SK-N-MC (cell line): ENCODE measurements at places on chromosomes 12 and 14.

GRCh38 chr14:103217538-103217937 is 94.3 kb downstream of the TNFAIP2 start:
- DNase-seq, result no peak

- no peak for DNase-seq
These were observed 233.1 kb downstream of the PTPRO start for GRCh38 chr12:15555446-15555845.

GRCh38 chr12:50765095-50765911 is 1.4 kb downstream of the ATF1 start:
- no peak for DNase-seq

GRCh38 chr12:27841392-27841882 is 61.4 kb upstream of the MANSC4 start:
- peak; percentile 79 for DNase-seq

- no peak for DNase-seq
These were observed 8.3 kb downstream of the REC8 start for GRCh38 chr14:24179961-24180796.

GRCh38 chr14:61179061-61179690 is 102.0 kb downstream of the TMEM30B start:
- no peak for DNase-seq

- no peak for DNase-seq
These were observed 306.6 kb downstream of the DAD1 start for GRCh38 chr14:22282417-22282816.

- DNase-seq, result no peak
These were observed 394.6 kb downstream of the AEBP2 start for GRCh38 chr12:19833775-19834501.

DNA sequence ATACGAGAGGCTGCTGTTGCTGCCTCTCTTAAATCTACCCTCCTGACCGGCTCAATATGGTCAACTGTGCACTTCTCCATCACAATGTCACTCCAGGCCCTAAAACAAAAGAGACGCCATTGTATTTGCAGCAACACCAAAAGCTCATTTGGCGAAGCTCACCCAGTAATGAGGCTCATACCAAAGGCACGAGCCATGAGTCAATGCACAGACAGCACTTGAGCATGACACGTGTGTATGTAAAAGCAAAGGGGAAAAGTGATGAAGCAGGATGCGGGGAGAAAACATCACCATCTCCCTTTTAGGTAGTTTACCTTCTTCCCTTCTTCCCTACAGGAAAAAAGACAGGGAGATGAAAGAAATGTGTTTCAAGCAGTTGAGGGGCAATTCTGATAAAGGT is 150.3 kb downstream of the FOXN3 start:
- DNase-seq, result no peak

DNA sequence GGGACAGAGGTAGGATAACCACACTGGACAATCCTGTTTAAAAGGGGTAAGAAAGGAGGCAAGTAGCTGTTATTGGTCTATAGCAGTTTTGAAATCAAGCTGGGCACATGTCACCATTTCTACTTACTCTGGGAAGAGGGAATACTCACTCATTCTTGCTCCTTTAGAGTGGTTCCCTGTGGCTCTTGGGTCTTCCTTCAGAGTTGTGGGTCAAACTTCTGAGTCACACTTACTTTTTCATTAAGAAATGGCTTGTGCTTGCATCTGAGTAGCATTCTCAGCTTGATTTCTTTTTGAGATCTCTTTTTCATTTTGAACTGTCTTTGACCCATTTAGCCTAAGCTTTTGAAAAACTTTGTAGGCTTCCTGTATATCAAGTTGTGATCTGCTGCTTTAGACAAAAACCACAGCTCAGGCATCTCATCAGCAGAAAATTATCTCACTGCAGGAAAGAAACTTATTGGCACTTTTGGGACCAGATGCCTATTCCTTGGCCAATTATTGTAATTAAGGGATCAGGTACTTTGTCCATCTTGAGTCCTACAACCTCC is 122.2 kb downstream of the AEBP2 start:
- no peak for DNase-seq
